ENCODE measurements at places on chromosomes 1 and 21.

DNA sequence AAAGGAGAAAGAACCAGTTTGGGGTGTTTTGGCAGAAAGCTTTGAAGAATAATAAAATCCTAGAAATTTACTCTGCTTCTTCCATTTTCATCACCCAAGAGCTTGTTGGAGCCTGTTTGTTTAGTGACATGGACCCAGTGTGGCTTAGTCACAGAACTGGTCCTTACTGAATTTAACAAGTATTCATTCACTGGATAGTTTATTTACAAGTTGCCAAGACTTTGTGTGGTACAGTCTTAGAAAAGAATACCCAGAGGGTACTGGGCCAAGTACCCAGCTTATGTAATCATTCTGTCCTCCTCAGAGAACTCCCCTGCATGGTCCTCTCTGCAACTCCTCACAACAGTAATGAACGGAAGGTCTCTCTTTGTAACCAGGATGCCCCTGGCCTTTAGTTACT lies 16.4 kb downstream of the RAB4A start:
- no peak for DNase-seq

DNA sequence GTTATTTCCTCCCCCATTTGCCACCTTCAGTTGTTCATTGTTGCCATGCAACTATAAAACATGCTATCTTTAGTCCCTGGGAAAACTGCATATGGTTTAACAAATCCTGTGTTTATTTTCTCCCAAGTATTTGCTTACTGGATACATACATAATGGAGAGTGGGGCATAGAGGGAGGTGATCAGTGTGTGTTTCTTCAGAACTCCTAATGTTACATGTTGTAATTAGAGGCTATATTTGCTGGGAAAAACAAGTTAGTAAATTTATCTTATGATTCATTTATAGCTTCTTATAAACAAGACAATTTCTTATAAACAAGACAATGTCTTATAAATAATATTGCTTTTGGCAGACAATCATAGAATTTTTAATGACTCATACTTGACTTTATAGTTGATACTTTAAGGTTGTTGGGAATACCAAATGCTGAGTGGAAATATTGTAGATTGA lies 7.3 kb upstream of the GIPC2 start:
- no peak for DNase-seq

- DNase-seq: no peak
Observed at GRCh38 chr1:241924080-241924808, 33.3 kb upstream of the BECN2 start.

DNA sequence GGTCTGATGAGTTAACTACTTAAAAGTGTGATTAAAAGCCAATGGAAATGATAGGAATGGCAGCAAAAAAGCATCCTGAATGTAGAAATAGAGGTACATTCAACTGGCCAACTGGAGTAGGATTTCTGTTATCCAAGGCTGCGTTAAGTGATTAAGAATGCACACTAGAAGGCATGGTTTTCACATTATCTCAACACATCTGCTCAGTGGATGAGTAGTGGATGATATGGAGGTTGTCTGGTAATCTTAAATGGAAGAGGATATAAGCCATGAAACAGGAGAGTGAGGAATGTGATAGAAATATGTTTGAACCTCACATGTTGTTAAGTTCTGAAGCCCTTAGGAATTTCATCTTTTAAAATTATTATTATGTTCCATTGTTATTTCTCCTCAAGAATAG lies 839.9 kb downstream of the USP25 start:
- DNase-seq: no peak

DNA sequence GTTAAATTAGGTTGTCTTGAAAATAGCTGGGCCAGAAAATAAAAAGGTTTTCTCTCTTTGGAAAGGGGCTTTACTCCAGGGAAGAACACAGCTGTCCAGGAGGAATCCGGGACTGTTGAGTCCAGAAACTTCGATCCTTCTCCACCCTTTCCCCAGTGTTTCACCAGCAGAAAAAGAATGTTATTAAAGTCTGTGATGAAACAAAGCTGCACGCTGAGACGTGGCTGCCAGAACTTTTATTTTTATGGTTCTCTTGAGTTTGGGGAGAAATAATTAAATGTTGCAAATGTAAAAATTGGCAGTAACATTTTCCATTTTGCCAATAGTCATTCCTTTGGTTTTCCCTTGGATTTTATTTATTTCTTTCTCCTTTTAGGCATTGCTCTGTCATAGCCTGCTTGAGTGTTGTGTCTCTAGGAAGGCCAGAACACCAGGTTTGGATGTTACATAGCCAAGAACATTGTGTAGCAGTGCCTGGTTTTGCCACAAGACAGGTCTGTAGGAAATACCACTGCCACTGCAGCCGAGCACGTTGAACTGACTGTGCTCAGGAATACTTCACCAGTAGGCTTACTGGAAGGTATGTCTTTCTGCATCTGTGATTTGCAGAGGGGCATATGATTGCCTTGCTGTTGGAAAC lies 87.4 kb downstream of the ROR1 start:
- no peak for DNase-seq

GRCh38 chr1:82464362-82465001 lies 663.7 kb downstream of the ADGRL2 start:
- DNase-seq: no peak

GRCh38 chr21:24372506-24372905 lies 1234.8 kb downstream of the MRPL39 start:
- DNase-seq: no peak

DNA sequence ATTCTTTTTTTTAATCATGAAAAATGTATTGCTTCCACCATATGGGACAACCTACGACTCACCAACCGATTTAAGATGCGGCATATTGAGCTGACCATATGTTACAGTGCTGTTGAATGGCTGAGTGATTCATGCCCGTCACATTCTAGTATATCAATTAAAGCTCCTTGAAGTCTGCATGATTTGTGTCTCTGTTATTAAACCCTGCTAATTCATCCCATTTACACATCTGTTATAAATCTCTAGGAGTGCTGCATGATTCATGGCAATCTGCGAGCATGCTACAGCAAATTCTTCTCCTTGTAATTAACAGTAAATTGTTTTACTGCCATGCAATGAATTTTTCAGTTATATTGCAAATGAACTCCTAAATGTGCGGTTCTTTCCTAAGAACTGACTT lies 239.8 kb downstream of the USH2A start:
- no peak for DNase-seq

DNA sequence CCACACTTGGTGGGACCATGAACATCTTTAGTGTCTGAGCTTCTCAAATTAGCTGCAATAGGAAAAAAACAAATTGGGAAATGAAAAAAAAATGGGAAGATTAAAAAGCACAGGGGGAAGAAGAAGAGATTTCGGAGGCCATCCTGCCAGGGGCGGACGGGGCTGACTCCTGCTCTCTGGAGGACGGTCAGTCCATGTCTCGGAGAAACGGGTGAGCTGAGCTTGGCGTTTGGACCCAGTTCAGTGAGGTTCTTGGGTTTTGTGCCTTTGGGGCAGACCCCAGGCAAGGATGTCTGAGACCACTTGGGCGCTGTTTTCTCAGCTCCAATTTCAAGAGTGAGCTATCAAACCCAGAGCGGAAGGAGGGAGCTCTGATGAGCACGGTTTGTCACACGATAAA lies 123.9 kb downstream of the PRDM2 start:
- no peak for DNase-seq

DNA sequence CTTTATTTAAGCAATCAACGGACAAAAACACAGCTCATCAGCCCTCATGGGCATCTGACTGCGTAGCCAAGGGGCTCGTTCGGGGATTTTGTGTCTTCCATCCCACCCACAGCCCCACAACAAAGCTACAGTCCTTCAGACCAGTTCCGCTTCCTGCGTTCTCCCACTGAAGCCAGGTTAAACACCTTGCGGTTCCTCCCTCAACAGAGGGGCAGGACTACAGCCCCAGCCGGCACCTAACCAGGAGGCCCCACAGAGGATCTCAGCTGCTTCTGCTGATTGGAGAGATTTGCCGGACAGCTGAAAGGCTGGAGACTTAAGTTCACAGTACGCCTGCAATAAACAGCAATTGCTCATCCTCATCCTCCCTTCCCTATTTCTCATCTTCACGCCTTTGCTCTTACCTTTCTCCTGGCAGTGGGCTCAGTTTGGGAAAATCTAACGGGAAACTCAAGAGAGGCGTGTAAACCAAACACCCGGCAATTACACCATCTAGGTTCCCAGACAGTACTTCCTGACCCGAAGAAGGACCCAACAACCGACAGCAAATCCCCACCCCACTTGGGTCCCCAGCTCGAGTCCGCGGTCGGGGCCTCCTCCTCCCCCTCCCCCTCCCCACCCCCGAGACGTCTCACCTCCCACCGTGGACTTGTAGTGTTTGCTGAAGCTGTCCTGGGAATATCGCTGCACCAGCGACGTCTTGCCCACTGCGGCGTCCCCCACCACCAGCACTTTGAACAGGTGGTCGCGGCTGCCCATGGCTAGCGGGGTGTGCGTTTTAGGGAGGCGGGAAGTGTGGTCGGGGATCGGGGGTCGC lies 876 bp downstream of the RAB29 start:
- DNase-seq: no peak

DNA sequence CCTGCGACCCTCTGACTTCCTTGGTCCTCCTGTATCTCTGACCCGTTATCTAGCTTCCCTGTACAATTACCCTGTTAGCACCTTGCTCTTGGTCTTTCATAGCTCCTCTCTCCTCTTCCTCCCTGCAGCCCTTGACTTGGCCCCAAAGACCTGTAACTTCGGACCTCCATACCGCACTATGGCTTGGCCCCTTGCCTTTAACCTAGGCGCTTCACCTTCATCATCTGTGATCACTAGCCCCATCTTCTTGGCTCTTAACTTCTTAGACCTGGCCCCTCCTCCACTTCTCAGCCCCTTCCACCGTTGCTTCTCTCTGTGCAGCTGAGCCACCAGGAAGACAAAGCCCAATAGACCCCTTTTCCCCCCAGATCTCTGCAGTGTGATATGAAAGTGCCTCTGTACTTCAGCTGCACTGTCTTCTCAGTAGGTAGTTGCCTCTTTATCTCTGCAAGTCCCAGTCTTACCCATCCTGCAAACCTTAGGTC lies 740 bp downstream of the ZNF691 start:
- no peak for DNase-seq

GRCh38 chr1:244010191-244010590 lies 40.9 kb upstream of the ZBTB18 start:
- DNase-seq: no peak

DNA sequence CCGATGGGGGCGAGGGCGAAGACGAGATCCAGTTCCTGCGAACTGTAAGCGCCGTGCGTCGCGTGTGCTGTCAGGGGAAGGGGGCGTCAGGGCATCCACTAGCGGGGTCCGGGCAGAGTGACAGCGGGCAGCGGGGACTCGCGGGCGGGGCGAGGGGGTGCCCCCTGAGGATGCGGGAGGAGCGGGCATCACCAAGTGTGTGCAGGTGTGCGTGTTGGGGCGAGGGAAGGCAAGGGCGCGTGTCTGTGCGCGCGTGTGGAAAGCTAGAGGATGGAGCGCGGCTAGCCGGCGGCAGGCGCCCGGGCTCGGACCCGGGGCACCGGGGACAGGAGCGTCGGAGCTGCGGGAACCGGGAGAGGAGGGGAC lies 525 bp downstream of the RYR2 start:
- no peak for DNase-seq

GRCh38 chr1:225509770-225510169 lies 81.9 kb upstream of the LBR start:
- no peak for DNase-seq

GRCh38 chr1:205812271-205812877 lies 624 bp downstream of the SLC41A1 start:
- DNase-seq: no peak

DNA sequence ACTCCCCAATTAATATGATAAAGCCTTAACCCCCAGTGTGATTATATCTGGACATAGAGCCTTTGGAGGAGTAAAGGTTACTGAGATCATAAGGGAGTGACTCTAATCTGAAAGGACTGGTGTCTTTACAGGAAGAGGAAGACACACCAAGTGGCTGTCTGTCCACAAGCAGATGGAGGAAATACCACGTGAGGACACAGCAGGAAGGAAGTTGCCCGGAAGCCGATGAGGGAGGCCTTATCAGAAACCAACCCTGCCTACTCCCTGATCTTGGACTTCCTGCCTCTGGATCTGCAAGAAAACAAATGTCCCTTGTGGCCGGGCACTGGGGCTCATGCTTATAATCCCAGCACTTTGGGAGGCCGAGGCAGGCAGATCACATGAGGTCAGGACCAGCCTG lies 110.3 kb upstream of the CHRM3 start:
- no peak for DNase-seq

DNA sequence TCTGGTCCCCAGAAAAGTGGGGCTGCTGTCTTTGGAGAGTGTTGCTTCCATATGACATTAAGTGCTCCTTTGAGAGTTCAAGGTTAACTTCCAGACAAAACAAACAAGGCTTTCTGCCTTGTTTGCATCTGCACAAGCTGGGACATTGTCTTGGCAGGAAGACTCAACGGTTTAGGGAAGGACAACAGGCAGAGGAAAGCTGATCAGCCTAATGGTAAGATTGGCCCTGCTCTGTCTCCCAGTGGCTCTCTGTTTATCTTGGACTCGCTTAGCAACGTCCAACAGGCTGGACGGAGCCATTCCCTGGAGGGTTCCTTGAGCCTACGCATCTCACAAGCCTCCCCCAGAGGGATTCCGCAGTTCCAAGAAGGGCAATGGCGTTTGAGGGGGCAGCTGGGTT lies 62.2 kb upstream of the SLC44A3 start:
- DNase-seq: peak; percentile 2

- DNase-seq: peak; percentile 45
Observed at GRCh38 chr1:205495237-205495823, 9.1 kb upstream of the CDK18 start.
